Fibroblast of mammary gland (primary cell): ENCODE measurements at places on chromosomes 3 and 15.

DNA sequence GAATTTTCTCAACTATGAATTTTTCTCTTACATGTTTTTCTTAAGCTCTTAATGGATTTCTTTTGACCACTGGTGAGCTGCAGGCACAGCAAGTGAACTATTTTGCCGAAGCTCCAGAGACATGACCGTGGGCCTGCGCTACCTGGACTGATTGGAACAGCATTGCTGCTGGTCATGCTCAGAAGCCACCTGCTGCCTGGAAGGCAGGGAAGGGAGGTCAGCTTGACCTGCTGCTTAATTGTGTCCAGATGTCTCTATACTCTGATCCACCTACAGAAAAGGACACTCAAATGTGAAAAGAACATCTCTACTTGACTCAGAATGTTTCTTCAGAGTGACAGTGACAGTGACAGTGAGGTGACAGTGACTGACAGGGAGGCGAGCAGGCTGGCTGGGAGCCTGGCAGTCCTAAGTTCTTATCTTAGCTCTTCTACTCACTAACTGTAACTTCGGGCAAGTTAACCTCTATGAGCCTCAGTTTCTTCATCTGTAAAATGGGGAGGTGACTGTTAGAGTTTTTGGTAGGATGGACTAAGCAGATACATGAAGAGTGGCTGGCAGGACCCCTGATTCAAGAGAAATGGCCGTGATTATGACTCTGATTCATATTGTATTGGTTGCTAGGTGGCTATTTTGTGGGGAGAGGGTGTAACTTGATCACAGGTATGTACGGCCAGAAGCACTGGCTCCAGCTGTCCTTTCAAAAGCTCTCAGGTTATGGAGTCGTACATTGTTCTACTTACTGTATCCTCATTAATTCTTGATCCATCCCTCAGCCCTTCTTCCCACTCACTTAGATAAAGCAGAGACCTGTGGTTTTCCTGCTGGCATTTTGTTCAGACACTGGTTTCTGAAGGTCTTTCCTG, 54.8 kb upstream of the DLG1 start:
- no peak for DNase-seq

- no peak for DNase-seq
Observed at GRCh38 chr3:171437115-171437756, 23.0 kb downstream of the TNIK start.

DNA sequence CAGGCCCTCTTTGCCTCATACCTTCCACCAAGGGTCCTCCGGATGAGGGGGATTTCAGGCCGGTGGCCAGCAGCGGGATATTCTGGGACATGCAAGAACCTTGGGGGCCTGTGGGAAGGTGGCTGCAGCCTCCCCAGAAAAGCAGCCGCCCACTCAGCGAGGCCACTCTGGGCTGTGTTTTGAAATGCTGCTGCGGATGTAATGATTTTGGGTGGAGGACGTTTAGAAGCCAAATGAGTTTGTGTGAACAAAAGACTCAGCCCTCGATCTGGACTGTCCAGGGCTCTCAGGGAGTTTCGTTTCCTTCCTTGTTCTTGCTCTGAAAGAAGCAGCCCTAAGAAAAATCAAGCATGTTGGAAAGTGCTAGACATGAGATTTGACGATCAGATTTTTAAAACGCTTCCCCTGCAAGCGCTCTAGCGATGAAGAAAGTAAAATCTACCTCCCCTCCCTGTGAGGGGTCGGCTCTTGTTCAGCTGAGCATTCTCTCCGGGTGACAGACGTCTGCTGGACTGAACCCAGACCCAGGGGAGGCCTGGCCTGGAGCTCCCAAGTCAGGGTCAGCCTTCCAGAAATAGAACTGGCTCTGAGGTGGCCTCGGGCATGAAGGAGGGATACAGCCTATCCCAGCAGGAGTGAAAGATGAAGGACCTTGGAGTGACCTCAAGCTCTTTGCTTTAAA, 12.9 kb downstream of the HEG1 start:
- DNase-seq, result peak; percentile 64

DNA sequence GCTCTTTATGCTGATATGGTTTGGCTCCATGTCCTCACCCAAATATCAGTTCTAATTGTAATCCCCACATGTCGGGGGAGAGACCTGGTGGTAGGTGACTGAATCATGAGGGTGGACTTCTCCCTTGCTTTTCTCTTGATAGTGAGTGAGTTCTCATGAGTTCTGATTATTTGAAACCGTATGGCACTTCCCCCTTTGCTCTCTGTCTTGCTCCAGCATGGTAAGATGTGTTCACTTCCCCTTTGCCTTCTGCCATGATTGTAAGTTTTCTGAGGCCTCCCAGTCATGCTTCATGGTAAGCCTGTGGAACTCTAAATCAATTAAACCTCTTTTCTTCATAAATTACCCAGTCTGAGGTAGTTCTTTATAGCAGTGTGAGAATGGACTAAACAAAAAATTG, 107.6 kb downstream of the IMPG2 start:
- no peak for DNase-seq

DNA sequence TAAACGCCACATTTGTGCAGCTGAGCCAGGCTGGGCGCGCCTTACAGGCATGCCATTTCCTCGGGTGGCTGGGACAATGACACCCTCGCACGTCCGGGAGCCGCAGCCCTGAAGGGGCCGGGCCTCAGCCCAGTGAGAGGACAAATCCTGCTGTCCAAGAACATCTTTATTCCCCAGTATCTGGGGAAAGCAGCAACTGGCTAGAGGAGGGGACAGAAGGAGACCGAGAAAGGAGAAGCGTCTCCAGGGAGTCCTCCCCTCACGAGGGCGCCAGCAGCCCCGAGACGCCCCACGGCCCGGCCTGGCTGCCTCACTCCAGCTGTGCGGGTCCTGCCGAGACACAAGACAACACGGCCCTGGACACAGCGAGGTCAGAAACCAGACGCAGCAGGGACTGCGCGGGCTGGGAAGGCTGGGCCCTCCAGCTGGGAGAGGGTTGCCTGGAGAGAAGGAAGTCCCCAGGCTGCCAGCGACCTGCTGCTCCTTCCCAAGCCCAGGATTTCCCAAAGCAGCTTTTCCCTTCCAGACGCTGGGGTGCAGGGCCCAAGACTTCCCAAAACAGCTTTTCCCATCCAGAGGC, 130.2 kb downstream of the CHSY1 start:
- DNase-seq, result peak; percentile 57

GRCh38 chr15:54119051-54119450, 140.8 kb downstream of the UNC13C start:
- no peak for DNase-seq

GRCh38 chr3:108564564-108564963, 24.7 kb downstream of the CIP2A start:
- DNase-seq, result no peak

- DNase-seq, result no peak
Observed at GRCh38 chr3:14206548-14207177, 28.0 kb downstream of the LSM3 start.

- DNase-seq, result peak; percentile 30
Observed at GRCh38 chr3:59572106-59572505, 522.3 kb upstream of the CFAP20DC start.
